Activated CD4-positive, alpha-beta T cell treated with anti-CD3 and anti-CD28 coated beads, Interleukin-2, amount 50 U/mL, for 4 hours (primary cell): ENCODE measurements at places on chromosomes 11 and 22.

DNA sequence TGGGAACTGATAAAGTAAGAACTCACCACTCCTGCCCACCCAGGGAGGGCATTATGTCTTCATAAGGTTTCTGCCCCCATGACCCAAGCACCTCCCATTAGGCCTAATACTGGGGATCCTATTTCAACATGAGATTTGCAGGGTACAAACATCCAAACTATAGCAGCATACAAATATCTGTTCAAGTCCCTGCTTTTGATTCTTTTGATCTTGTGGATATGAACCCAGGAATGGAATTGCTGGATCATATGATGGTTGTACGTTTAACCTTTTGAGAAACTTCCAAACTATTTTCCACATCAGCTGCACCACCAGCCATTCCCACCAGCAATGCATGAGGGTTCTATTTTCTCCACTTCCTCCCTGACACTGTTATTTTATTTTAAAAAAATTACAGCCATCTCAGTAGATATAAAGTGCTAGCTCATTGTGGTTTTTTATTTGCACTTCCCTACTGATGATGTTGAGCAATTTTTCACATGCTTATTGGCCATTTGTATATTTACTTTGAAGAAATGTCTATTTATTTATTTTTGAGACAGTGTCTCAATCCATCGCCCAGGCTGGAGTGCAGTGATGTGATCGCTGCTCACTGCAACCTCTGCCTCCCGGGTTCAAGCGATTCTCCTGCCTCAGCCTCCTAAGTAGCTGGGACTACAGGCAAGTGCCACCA is 7.1 kb upstream of the ATG16L2 start:
- DNase-seq, result no peak

GRCh38 chr11:115869780-115870431 is 365.7 kb upstream of the CADM1 start:
- DNase-seq, result no peak

DNA sequence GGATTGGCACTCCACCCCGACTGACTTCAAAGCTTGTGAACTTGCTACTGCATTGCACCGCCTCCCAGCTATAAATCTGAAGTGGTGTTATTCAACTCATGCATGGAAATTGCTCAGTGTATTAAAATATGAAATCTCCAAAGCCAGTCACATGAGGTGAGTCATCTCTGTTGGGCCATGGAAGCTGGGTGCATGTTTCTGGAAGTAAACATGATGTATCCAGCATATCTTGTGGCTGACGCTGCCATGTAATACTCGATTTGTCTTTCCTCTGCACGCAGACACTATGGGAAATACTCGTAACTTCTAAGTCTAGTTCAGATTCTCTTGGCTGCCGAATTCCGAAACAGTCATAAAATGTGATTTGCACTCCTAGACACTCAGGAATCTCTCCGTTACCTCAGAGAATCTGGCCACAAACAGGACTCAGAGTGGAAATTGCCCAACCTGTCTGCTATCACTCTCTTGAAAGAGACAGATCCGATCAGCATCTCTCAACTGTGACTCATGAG is 154.9 kb upstream of the MPPED2 start:
- DNase-seq, result no peak

DNA sequence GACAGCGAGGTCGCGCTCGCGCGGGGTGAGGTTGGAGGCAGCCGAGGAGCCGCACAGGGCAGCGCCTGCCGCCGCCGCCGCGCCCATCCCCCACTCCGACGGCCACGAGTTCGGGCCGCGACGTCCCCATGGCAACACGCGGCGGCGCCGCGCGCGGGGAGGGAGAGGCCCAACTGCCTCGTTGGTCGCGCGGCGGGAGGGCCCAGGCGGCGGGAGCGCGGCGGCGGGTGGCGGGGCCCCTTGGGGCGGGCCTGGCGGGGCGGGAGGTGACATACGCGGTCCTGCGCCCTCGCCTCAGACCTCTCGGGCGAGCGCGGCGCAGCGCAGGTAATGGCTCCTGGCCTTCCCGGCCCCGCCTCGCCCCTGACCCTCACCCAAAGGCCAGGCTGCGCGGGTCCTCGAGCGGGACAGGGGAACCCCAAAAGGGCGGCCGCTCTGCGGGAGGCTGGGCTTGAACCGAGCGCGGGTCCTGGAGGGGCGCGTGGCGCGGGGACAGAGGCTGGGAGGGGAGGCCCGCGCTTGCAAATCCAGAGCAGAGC is at the start of gene DEUP1:
Gene DEUP1 (plus strand): TSS at position 297 of the 539 bp plus-strand sequence. CDS start 1,518 bp downstream, outside the sequence.
- no peak for DNase-seq
